Aorta (tissue), 5 donors: ENCODE measurements at places on chromosomes 7 and 10. TPM values are rescaled to one million over a fixed set of nuclear protein-coding genes. Genes with fewer than 3 reads are reported as not detected.

GRCh38 chr7:158247758-158248487 lies 339.7 kb downstream of the PTPRN2 start:
- no peaks in the 10 kb centered on the region for H3K27me3 ChIP-seq
- no peaks in the 10 kb centered on the region for H3K36me3 ChIP-seq
- H3K4me3 ChIP-seq, result no peak overlapping the region
- no peak overlapping the region for H3K27ac ChIP-seq

- no peaks in the 10 kb centered on the region for H3K27me3 ChIP-seq
- no peak for DNase-seq
- no peak overlapping the region for H3K4me3 ChIP-seq
- H3K27ac ChIP-seq, result no peak overlapping the region
Measured at GRCh38 chr7:112362053-112362650, 88.1 kb upstream of the IFRD1 start.

- H3K4me3 ChIP-seq, result no peak overlapping the region
- no peaks in the 10 kb centered on the region for H3K36me3 ChIP-seq
- H3K27ac ChIP-seq, result no peak overlapping the region
- DNase-seq, result no peak
- peaks cover 5% of the 10 kb centered on the region for H3K4me1 ChIP-seq
Measured at GRCh38 chr10:119323085-119324016, 116.0 kb downstream of the GRK5 start.

The EN2 gene
- total RNA-seq, result not detected

The TSPAN12 gene
- 14.3 TPM for total RNA-seq

The ITGA8 gene
- 885 TPM for total RNA-seq

- no peak for DNase-seq
- H3K27ac ChIP-seq, result no peak overlapping the region
- H3K27me3 ChIP-seq, result no peaks in the 10 kb centered on the region
- no peaks in the 10 kb centered on the region for H3K4me1 ChIP-seq
- no peak overlapping the region for H3K4me3 ChIP-seq
Measured at GRCh38 chr7:113339661-113340060, 221.3 kb upstream of the SMIM30 start.

GRCh38 chr7:104980841-104981671 lies 32.9 kb upstream of the KMT2E start:
- no peak overlapping the region for H3K27ac ChIP-seq
- H3K36me3 ChIP-seq, result no peaks in the 10 kb centered on the region
- DNase-seq, result no peak
- H3K4me1 ChIP-seq, result peaks cover 21% of the 10 kb centered on the region
- no peak overlapping the region for H3K4me3 ChIP-seq

DNA sequence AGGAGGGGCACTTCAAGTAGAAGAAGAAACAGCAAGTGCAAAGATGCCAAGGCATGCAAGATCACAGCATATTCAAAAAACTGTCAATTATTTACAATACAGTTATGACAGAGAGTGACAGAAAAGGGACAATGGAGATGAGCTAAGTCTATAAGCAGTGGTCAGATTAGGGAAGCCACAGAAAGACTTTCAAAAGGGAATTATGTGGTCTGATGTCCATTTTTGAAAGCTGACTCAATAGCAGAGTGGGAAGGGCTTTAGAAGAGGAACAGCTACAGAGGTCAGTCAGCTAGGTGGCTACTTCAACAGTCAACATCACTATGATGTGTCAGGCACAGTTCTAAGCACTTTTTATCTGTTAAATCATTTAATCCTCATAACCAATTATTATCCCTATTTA lies 45.2 kb upstream of the SPOCK2 start:
- H3K27me3 ChIP-seq, result no peaks in the 10 kb centered on the region
- H3K27ac ChIP-seq, result no peak overlapping the region
- H3K4me1 ChIP-seq, result no peaks in the 10 kb centered on the region
- DNase-seq, result no peak

The FHIP2A gene
- 48.4 TPM for total RNA-seq

The LUC7L2 gene
- 121 TPM for total RNA-seq

GRCh38 chr10:30320248-30320647 lies 28.8 kb downstream of the MTPAP start:
- no peaks in the 10 kb centered on the region for H3K4me1 ChIP-seq
- H3K36me3 ChIP-seq, result peaks cover 8% of the 10 kb centered on the region
- no peaks in the 10 kb centered on the region for H3K27me3 ChIP-seq
- H3K27ac ChIP-seq, result no peak overlapping the region

DNA sequence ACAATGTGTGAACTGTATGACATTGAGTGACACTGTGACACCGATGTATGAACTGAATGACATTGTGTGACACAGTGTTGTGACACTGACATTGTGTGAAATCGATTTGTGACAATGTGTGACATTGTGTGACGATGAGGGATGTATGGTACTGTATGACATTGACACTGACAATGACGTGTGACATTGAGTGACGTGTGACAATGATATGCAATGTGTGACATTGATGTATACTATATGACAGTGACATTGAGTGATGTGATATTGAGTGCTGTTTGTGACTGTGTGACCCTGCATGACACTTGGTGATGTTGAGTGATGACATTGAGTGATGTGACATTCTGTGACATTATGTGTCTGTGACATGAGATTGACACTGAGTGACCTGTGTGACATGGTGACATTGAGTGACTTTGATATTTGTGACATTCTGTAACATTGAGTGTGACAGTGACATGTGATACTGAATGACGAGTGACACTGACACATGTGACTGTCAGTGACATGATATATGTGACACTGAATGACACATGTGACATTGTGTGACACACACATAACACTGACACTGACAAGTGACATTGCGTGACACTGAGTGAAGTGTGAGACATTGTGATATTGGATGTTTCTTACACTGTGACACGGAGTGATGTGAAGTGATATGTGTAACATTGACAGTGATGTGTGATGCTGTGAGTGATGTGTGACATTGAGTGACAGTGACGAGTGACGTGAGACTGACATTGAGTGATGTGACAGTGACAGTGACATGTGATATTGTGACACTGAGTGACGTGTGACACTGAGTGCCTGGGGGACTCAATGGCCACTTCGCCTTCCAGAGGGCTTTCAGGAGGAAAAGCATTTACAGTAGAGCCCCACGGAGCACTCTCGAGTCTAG lies 167.5 kb downstream of the PRKAG2 start:
- DNase-seq, result no peak
- no peaks in the 10 kb centered on the region for H3K27me3 ChIP-seq
- no peak overlapping the region for H3K4me3 ChIP-seq
- no peak overlapping the region for H3K27ac ChIP-seq
- no peaks in the 10 kb centered on the region for H3K36me3 ChIP-seq
